Transverse colon (tissue), 4 donors: ENCODE measurements at places on chromosomes 16 and 17.

GRCh38 chr16:69796285-69797118, 34.4 kb downstream of the WWP2 start:
- peak; percentile 25 for DNase-seq

DNA sequence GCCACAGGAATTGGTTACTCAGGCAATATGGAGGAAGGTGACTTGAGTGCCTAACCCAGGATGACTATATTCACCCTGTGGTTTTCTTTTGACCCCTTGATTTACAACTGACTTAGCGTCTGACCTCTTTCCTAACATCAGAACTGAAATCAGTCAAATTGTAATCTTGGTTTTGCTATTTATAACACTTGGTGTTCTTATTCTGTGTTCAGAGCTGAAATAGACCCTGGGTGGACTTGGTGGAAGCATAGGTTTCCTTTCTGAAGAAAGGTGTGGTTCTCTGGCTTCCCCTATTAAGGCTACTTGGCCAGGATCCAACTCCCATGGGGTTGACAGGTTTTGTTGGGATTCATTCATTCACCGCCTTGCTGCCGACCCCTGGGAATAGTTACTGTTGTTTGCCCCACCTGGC, 80.8 kb downstream of the CLEC16A start:
- DNase-seq, result no peak

GRCh38 chr16:57791195-57791892, 10.9 kb downstream of the KIFC3 start:
- DNase-seq, result no peak

- DNase-seq, result no peak
These were observed 28.8 kb downstream of the DYNLRB2 start for GRCh38 chr16:80569440-80570105.

GRCh38 chr16:15847611-15848175, 9.1 kb downstream of the MYH11 start:
- no peak for DNase-seq

GRCh38 chr17:73650140-73650539, 5.9 kb upstream of the SDK2 start:
- DNase-seq, result peak; percentile 52

GRCh38 chr16:27242868-27243590, 25.5 kb downstream of the NSMCE1 start:
- no peak for DNase-seq
